Left ventricle myocardium inferior (tissue), 1 donor: ENCODE measurements at places on chromosomes 5 and 9. TPM values are rescaled to one million over a fixed set of nuclear protein-coding genes. Genes with fewer than 3 reads are reported as not detected.
A peak's percentile ranks its signal among the peaks of the same experiment; 100 is the strongest.

DNA sequence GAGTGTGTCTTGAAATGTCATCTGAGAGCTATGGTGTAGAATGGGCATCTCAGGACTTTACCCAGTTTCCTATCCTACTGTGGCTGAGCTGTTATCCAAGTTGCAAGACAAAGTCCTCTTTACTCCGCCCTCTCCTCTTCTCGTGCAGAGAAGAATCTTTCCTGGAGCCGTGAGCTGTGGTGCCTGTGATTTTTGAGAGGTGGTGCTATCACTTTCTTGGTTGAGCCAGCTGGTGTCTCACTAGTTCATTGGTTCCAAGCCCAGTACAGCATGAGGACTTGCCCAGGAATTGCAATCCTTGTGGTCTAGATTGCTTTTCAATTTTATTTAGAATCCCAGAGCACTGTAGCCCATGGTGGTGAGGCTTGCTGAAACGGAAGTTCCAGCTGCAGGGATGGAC is 2300.3 kb downstream of the MAT2B start:
- DNase-seq: no peak

GRCh38 chr5:176381423-176381822 is 7.0 kb downstream of the NOP16 start:
- no peak for DNase-seq

- DNase-seq: peak; percentile 17
Measured at GRCh38 chr9:69295872-69296552, 29.0 kb upstream of the ENTREP1 start.

GRCh38 chr5:149415066-149415967 is 36.2 kb upstream of the IL17B start:
- no peak for DNase-seq

DNA sequence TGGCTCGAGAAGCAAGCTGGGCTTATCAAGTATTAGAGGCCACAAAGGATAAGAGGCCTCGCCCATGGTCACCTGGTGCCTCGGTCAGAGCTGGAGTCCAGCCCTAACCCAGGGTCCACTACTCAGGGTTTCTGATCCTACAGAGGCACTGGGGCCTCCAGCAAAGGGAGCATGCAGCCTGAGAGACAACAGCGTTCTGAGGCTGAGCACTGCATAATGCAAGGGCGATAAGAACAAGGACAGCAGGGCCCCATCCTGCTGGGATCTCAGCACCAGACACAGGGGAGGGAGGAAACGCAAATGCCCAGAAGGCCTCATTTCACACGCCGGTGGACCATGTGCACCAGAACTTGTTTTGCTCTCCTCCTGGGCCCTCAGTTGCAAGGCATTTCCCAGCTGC is 63.0 kb downstream of the C5orf15 start:
- DNase-seq: no peak

GRCh38 chr5:51387884-51388275 is 4.6 kb downstream of the ISL1 start:
- no peak for DNase-seq

DNA sequence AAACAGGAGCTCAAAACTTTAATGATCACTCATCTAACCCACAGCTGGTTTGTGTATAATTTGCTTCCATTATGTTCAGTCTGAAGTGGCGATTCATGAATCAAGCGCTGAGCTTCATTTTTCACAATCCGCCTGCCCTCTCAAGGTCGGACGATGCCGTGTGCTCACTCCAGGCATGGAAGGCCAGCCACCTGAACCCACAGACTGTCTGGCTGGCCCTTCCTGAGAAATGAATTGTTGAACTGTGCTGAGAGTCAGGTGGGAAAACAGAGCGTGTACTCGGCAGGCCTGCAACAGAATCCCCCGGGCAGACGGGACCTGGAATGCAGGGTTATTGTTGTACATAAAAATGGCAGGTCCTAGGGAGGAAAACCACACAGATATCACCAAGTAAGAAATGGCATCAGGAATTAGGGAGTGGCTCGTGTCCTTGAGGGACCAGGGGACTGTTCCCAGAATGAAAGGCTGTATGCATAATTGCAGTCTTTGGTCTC is 375.7 kb downstream of the IRX2 start:
- no peak for DNase-seq

DNA sequence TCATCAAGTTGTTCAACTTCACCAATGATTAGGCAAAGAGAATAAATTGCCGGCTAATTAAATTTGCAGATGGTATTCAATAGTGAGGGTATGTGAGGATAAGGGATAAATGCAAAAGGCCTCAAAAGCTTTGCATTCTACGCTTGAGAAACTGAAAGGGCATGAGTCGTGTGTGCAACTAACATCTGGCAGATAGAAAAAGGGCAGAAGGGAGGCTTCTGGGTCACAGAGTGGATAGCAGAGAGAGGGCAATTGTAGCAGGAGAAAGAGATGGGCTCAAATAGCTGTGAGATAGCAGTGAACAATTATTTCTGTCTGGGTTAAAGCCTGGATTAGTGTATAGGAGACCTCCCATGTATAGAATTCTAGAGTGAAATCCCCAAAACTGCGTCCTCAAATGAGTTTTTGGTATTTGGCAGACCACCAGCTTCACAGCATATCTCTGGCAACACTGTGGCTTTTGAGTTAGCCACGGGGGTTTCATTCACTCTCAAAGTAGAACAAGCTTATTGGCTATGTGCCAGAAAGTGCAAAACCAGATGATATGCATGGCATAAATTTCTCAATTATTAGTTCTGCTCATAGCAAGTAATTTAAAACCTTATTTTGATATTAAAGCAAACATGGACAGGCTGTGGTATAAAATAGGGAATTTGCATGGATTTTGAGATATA is 586.3 kb downstream of the BRINP1 start:
- DNase-seq: no peak

DNA sequence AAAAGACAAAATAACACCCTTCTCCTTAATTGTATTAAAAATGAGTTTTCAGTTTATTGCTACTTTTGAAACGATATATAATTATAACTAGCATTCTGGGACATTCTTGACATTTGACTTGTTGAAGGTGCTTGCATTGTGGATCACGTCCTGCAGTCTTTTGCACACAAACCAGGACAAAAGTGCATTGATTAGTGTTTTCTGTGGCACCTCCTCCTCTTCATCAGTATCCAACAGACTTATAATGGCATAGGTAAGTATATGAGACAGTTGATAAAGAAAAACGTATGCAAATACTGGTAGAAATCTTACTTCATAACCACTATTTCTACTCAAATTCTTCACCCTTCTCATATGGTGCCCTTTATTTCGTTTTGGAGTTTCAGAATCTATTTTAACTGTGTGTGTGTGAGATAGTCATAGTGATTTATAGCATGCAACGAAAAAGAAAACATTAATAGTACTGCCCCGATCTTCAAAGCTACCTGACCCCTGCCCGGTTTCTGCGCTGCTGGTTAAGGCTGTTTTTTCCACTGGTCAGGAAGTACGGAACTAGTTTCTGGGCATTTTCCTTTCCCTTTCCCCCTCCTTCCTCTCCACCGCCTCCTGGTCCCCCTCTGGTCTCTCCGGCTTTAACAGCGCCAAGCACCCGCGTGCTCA is 639 bp upstream of the RASA1 start:
- no peak for DNase-seq

GRCh38 chr9:2299156-2299842 is 284.2 kb downstream of the SMARCA2 start:
- DNase-seq: no peak

DNA sequence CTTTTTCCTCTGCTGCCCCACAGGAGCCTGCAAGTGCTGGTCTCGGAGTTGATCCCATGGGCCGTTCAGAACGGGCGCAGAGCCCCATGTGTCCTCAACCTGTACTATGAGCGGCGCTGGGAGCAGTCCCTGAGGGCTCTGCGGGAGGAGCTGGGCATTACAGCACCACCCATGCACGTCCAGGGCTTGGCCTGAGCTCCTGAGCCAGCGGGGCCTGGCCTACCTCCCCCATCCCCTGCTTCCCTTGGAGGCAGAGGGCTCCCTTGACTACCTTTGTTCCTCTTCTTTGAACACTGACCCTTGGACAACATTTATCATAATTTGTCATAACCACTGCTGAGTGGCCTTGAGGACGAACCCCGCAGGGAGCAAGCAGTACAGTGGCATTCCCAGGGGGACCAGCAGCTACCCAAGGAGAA is 6.9 kb upstream of the SLC27A4 start:
- no peak for DNase-seq

DNA sequence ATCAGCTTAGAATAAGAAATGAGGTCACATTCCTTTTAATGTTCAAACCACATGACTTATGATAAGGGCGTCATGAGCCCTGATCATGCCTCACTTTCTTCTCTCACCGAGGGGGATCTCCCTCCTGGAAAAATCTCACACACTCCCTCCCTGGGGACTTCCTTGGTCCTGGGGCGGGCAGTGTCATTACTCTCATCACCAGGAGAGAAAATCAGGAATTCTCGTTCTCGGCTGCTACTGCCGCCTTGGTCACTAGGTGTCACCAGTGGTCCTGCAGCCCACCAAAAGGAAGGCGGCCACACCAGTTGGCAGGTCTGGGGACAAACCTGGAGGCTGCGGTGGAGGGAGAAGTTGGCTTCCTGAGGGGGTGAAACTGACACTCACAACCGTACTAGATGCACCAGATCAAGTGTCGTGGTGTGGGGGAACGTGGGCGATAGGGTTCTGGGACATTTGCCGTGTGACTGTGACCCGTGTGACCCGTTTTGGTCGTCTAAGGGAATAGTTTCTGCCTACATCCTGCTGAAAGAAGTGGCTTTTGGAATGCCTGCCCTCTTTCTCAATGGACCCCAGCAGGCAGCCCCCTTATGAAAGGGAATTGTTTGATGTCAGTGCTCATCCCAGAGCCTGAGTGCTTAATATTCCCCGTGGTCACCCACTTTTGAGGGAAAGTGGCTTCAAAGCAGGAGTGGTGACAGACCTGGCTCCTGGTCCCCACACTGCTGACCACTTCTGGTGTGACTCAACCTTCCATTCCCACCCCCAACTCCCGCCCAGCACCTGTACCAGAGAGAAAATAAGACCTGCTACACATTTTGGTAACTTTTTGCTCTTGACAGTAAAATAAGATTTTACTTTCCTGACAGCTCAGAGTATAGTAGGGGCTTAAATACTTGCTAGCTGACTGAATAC is 63.2 kb downstream of the ACER2 start:
- DNase-seq: peak; percentile 52

DNA sequence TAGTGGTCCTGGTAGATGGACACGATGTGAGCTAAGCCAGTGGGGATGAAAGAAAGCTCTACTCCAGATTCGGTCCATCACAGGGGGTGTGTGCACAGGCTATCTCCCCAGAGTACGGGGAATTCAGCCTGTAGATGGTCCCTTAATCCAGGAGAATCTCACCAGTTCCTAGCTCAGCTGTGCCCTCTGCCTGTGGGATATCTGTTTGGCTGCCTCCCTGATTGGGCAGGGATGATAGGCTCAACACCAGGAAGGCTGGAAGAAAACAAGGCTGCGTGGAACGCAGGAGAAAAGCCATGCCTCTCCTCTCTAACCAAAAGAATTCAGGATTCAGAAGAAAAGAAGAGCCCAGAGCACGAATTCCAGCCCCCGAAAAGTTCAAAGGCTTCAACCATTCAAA is 40.9 kb downstream of the VLDLR start:
- no peak for DNase-seq

- DNase-seq: no peak
Measured at GRCh38 chr5:101390151-101390908, 487.2 kb upstream of the ST8SIA4 start.

- DNase-seq: peak; percentile 80
Measured at GRCh38 chr5:140042643-140043507, at the start of gene NRG2. TSS of gene NRG2 (minus strand) at chr5:140043299.

GRCh38 chr5:174247301-174247700 is 201.8 kb downstream of the NSG2 start:
- no peak for DNase-seq

GRCh38 chr9:81596679-81597418 is 92.5 kb downstream of the TLE1 start:
- DNase-seq: no peak

DNA sequence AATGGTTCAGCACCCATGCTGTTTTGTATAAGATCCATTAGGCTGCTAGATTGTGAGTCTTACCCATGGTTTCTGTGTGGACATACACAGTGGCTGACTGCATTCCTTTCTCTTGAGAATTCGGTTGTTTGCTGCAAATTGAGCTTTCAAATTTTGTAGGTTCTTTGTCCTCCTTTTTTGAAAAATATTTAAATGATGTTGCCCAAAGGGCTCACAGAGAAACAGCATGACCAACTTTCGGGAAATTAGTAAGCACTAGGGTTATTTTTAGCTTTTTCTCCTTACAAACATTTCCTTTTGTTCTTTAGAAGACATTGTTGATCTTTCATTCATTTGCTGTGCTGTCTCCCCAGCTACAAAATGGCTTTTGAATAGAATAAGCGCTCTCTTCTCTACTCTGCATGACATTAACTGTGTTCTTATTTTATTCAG is 79.4 kb downstream of the NLN start:
- DNase-seq: no peak

- no peak for DNase-seq
Measured at GRCh38 chr5:74767579-74767913, 497 bp downstream of the NSA2 start.

DNA sequence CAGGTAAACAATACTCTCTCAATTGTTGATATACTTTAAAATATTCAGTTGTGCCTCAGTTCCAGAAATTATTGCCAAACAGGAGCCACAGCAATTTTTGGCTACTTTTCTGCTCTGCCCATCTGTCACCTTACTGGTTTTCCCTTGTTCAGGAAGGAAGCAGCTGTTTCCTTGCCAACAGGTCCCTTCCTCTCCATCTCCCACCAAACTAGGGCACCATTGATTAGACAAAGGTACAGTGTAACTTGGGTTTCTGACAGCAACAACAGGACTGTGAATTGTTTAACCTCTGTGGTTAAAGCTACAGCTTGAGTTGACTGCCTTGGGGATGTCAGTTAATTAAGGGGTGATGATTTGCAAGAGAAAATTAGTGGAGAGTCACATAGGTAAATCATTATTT is 76.9 kb downstream of the PIP5K1B start:
- DNase-seq: no peak

GRCh38 chr9:9499546-9499945 is 1113.3 kb downstream of the PTPRD start:
- DNase-seq: no peak

- DNase-seq: no peak
Measured at GRCh38 chr5:35884191-35884769, 27.6 kb downstream of the IL7R start.

- no peak for DNase-seq
Measured at GRCh38 chr5:138601444-138601843, 26.2 kb upstream of the HSPA9 start.

GRCh38 chr5:10485142-10485795 is 43.6 kb downstream of the ROPN1L start:
- peak; percentile 65 for DNase-seq

NAA35 gene
- 17.9 TPM for total RNA-seq

PCDHA1 gene
- not detected for total RNA-seq

PCDHA4 gene
- 0.11 TPM for total RNA-seq

FOXD4L5 gene
- total RNA-seq: 0.08 TPM

ACOT12 gene
- total RNA-seq: not detected

DBH gene
- not detected for total RNA-seq

TLX3 gene
- not detected for total RNA-seq

TBC1D13 gene
- total RNA-seq: 17.9 TPM

FBP2 gene
- 0.33 TPM for total RNA-seq
